ENCODE measurements at places on chromosomes 2 and 18.

DNA sequence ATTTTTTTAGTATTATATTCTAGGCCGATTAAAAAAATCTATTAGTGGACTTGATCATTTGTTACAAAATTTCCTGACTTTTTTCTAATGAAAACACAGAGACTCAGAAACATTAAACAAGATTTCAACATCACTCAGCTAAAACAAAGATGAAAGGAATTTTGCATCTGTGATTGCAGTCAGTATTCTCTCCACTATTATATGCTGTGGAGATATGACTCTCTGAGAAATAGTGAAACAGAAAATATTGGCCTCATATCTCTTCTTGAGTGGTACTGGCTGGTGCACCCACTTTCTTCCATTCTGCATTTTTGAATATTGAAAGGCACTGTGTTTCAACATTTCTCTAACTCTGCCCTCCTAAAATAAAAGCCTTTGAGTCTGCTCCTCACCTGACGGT lies 914.2 kb downstream of the TSN start:
- no peak for DNase-seq

DNA sequence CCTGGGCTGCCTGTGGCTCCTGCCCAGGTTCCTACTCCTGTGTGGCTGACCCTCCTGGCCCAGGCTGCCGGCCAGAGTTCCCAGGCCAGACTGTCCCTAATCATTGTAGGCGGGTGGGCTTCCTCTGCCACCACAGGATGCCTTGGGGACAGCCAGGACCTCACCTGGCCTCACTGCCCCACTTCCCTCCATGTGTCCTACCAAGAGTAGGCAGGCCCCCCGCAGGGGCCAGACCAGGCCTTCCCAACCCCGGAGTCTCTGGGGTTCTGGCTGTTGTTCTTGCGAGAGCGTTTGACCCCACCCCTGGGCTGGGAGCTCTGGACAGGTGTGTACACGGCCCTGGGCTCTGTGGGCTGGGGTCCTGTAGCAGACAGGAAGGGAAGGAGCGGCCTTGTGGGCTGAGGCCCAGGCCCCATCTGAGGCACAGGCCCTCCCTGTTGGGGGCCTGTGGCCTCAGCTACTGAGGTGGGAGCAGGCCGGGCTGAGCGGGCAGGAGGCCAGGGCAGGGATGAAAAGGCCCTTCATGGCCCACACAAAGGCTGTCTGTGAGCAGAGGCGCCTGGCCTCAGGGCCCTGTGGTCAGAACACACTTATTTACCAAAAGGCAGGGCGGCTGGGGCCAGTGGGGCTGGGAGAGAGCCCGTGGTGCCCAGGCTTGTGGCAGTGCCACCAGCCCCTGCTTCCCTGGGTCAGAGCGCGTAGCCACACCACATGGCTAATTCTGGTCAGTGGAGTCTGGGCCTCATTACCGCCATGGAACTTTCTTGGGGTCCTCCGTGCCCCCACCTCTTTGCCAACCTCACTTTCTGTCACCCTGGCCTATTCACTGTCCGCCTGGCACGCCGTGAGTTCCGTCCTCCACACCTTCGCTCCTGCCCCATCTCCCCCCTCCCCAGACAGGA lies 2.0 kb downstream of the SNORC start:
- peak; percentile 95 for DNase-seq

DNA sequence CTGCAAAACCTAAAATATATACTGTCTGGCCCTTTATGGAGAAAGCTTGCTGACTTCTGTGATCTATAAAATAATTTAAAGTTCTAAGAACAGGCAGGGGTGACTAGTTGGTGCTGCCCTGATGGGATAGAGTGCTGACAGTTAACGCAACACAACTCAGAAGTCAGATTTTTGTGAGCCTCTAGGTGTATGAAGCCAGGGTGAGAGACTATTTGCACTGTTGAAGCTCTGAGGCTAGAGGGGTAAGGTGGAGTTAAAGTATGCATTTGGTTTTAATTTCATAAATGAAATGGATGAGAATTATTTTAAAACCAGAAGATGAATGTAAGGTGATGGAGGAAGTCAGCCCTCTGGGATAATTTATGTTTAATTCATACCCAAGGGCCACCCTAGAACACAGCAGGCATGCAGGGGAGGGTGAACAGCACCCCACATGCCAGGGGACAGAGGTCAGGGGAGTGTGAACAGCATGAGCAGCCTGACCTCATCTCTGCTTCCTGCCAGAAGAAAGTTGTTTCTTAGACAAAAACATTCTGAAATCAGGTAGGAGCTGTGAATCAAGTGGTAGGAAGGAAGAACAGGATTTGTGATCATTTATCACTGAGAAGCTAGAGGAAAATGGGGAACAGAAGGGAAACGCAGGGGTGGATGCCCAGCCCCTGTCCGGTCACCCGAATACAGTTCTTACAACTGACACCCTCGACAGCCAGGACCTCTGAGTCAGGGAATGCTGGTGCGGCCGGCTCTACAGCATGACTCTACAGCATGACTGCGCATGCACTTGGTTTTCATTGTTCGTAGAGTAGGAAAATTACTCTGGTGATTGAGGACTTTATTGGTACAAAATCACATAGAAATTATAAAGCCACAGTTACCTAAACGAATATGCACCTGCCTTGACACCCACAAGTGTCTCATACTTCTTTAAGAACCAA lies 93.1 kb downstream of the MBP start:
- no peak for DNase-seq

- no peak for DNase-seq
Observed at GRCh38 chr2:10831400-10831985, 18.9 kb upstream of the PDIA6 start.

GRCh38 chr18:79630281-79631095 lies 49.1 kb upstream of the CTDP1 start:
- no peak for DNase-seq

DNA sequence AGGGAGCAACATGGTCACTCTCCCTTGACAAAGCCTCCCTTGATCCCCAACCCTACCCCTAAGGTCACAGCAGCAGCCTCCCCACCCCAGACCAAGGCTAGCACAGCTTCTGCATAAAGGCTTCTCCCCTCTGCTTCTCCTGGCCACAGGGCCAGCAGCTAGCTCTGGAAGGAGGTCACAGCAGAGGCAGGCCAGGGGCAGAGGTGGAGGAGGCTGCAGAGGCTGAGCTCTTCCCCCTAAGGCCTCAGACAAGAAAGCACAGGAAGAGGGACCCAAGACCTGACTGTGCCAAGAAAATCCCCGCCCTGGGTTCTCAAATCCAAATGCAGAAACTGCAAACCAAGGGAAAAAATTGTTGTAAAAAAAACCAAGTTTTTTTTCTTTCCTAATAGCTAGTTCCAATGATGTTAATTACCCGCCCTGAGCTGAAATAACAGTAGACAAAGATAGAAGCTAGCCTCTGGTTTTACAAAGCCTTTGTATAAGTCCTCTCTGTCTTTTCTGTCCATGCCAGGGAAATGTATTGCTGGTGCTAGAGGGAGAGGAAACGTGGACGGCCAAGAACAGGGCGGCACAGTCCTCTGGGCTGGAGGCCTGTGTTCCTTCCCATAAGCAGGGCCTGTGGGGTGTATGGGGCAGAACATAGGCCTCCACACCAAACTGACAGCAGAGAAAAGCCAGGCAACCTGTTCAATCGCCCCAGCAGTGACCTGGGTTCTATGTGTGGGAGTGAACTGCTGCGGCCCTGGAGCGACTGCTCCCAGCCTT lies 79.5 kb downstream of the POLR1A start:
- no peak for DNase-seq

DNA sequence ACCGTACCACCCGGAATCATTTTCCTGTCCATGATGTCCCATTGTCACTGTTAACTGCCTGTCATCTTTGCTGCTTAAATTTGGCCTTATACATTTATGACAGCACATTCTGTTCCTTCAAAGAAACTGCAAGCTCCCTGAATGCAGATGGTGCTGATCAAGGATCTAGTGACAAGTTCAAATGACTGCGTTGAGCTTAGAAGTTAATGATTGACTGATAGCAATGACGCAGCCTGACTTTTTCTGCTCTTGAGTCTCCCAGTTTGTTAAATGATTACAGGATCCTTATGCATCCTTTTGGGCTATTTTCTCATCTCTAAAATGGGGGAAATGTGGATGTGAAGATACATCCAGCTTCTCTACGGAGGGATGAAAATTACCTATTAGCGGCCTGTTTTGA lies 159.0 kb downstream of the DCC start:
- DNase-seq = no peak

DNA sequence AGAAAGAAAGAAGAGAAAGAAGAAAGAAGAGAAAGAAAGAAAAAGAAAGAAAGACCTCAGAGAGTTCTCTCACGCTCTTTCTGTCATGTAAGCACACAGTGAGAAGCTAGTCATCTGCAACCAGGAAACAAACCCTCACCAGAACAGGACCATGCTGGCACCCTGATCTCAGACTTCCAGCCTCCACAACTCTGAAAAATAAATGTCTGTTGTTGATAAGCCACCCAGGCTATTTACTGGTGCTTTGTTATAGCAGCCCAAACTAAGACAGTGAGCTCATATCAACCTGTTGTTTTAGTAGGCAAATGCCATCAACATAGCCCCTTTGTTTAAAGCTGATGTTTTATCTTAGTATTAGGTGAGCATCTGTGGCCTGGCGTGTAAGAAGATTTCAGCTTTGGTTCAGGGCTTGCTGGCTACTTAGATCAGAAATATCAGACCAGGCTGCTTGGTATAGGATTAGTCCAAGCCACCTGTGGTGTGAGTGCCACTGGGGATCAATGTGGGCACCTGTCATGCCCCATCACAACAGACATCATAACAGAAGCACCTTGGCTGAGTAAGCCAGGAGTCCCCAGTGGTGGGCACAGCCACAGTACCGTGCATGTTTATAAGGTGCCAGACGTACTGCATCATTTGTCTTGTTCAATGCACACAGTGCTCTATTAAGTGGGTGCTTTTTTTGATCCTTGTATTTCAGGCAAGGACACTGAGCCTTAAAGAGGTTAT lies 94.4 kb downstream of the LBH start:
- DNase-seq = no peak

DNA sequence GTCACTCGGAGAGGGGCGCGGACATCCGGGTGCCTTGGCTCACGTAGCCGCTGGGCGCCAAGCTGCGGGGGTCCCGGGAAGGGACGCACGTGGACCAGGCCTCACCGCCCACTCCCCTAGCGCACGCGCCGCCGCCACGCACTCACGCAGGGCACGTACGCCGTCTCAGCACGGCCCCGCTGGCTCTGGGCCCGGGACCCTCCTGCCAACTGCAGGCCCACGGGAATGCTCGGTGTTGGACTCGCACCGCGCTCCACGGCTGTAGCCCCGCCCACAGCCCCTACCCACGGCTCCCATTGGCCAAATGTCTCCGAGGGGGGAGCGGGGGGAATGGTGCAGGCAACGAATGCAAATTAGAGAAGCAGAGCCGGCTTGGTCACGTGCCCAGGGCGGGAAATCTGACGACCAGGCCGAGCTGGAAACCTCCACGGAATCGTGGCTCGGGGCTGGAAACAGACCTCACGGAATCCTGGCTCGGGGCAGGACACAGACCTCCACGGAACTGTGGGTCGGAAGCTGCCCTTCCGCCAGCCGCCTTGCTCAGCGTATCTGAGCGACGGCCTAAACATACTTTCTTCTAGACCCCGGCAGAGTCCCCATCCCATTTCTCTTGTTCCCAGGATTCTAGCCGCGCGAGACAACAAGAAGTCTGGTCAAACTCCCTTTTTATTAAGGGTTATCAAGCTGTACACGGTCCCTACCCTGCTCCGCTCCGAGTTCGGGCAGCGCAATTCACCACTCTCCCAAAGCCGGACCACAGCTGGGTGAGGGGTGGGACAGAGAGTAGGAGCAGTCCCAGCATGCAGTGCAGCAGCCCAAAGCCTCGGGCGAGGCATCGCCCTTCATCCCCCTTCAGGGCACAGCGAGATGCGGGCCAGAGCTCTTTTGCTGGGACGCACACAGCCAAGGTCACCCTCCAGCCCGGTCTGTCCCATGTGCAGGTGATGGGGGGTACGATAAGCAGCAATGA lies at the start of gene ABCB6:
Gene ABCB6, minus strand, starts transcription at position 227 of the 970 bp plus-strand sequence. CDS start 285 bp downstream, outside the sequence.
- peak; percentile 96 for DNase-seq

DNA sequence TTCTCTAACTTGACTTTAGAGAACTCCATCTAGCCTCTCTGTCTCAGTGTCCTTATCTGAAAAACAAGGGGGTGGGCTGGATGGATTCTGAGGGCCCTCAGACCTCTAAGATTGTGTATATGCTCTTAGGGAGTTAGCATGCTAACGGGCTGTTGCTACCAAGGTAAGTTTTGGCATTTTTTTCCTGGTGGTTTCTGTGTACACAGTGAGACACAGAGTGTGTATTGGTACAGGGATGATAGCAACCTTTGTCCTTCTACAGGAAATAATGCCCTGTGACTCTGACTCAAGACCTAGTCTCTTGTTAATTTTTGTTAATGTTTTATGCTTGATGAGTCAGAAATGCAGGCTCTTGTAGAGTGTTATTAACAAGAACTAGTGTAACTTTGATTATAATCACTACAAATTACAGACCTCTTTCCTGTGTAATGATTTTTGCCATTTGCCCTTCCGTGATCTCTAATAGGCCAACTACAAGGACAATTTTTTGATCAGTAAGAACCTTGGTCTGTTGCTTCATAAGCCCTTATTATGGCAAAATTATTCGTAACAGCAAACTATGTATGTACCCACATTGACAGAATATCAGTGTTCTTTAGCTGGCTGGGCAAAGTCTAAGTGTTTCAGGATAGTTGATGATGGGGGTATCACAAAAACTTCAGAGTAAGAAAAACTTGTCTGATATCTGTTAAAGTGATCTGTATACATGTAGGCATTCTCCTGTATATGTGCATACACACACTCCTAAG lies 89.7 kb downstream of the SPTBN1 start:
- DNase-seq = no peak

DNA sequence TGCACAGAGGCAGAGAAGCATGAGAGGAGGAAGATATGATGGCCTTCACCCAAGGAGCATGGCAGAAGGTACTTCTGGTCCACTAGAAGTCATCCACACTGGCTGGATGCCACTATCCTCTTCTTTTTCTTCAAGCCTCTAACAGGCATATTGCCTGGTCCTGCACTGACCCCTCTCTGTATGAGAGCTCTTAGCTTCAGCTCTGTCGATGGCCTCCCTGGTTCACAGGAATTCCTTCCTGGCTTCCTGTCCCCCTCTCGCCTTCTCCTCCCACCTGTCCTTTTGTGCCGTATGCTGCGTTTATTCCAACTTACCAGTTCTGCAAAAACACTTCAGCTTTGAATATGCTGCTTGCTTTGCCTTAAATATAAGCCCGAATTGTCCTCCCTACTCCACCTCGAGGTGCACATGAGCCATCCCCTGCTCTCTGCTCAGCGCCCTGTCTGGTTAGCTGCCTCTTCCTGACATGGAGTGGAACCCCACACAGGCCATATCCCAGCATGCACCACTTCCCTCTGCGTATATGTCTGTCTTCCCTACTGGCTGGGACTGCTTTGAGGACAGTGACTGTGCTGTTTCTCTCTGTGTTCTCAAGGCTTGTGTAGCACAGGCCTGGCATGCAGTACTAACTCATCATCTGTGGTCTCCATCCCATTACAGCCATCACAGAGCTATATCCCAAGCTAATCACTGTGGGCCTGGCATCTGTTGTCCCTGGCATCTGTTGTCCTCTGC lies 474.9 kb downstream of the EIPR1 start:
- DNase-seq = no peak

GRCh38 chr2:196096264-196096663 lies 27.6 kb upstream of the DNAH7 start:
- DNase-seq = no peak

DNA sequence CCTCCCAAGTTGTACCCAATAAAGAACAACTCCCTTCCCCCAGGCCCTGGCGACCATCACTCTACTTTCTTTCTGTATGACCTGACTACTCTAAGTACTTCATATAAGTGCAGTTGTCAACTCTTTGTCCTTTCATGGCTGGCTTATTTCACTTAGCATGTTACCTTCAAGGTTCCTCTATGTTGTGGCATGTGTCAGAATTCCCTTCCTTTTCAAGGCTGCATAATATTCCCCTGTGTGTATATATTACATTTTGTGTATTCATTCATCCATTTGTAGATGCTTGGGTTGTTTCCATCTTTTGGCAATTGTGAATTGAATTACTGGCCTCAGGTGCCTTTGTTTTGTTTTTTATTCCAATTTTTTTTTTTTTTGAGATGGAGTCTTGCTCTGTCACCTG lies 181.9 kb upstream of the RAB12 start:
- DNase-seq = no peak

Data from putamen (tissue), 1 donor.